8988T (cell line): ENCODE measurements at places on chromosomes 11 and 22.

DNA sequence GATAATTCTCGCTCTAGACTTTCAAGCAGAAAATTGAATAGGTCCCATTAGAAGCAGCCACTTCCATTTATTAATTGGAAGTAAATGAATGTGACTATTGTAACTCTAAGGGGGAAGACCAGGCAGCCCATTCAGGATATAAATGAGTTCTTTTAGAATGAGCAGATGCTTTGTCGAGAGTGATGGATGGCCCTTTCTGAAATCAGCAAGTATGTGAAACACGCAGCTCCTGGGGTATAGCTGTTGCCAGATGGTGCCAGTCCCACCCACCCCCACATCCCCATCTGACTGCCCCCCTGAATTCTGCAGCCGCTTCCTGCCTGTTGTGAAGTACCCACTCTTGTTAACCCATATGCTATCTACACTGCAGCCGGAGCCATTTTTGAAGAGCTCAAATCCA is 3.7 kb downstream of the SLC15A3 start:
- DNase-seq, result no peak

- no peak for DNase-seq
Observed at GRCh38 chr22:17974087-17974486, 50.3 kb downstream of the MICAL3 start.

GRCh38 chr11:117089685-117090084 is 8.5 kb downstream of the SIK3 start:
- peak; percentile 49 for DNase-seq

- no peak for DNase-seq
Observed at GRCh38 chr11:44434191-44434590, 124.3 kb upstream of the ALX4 start.

- DNase-seq, result no peak
Observed at GRCh38 chr11:6586434-6587359, 16.7 kb downstream of the RRP8 start.

- no peak for DNase-seq
Observed at GRCh38 chr11:131278472-131278871, 91.9 kb upstream of the NTM start.

DNA sequence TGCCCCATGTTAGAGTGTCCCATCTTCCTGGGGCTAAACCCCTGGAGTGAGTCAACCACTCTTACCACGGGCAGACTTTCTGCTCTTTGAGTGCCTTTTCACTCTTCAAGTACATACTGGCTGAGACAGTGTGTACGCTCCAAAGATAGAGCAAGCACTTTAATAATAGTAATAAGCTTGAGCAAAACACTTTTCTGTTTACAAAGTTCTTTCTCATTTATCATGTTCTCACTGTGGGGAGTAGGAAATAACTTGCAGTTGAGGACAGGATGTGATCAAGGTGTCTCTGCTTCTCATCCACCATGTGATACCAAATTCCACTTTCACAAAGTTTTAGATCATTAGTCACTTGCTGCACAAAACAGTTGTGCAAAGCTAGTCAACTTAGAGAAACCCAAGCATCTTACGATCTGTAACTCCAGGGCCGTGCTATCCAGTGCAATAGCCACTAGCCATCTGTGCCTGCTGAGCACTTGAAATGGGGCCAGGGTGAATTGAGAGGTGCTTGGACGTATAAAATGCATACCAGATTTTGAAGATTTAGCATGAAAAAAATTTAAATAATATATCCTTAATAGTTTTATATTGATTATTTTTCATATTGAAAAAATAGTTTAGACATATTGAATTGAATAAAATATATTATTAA is 135.3 kb downstream of the KIF18A start:
- no peak for DNase-seq

- no peak for DNase-seq
Observed at GRCh38 chr22:24330636-24331035, 60.0 kb downstream of the SPECC1L start.

DNA sequence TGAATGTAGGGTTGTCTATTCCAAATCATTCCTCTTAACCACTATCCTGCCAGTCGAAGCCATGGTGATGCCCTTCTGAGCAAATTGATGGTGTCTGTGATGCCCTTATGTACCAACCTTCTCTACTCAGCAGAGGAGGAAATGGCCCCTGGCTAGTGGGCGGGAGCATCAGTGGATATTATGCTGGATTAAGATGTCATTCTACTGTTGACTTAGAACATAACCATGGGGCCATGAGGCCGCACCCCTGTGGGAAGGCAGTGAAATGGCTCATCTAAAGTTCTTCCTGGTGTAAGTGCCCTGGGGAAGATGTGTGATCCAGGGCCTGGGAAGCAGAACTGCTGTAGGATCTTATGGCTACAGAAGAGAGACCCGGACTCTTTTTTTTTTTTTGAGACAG is 20.7 kb upstream of the P2RY2 start:
- DNase-seq, result no peak

GRCh38 chr22:44200451-44200850 is 19.7 kb downstream of the PARVG start:
- no peak for DNase-seq

DNA sequence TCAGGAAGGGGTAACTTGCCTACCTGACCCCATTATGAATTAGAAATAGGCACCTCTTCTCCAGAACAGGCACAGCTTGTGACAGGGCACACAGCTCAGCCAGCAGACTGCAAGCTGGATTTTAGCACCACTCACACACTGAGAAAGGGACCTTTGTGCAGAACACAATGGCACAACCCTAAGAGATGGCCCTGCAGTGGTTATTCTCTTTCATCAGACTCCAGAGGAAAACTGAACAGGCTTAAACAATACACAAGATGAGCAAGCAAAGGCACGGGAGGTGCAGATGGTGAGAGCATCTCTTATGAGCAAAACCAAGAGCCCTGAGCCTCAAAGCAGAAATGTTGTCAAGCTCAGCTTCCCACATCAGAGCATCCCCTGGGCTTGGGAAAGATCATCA is 93.8 kb upstream of the LRRC55 start:
- no peak for DNase-seq

- DNase-seq, result no peak
Observed at GRCh38 chr22:25282671-25283561, 63.5 kb downstream of the CRYBB2 start.

GRCh38 chr11:72244060-72244360 is at the start of gene PHOX2A:
Gene PHOX2A (minus strand): TSS chr11:72244176. CDS start chr11:72244004, 172 bp downstream.
- DNase-seq, result no peak

- DNase-seq, result no peak
Observed at GRCh38 chr11:132898021-132898420, 634.3 kb downstream of the OPCML start.

- DNase-seq, result no peak
Observed at GRCh38 chr11:66617155-66617834, 865 bp downstream of the RBM14 start.

GRCh38 chr11:2700415-2701211 is 819 bp upstream of the KCNQ1OT1 start:
- DNase-seq, result no peak

- no peak for DNase-seq
Observed at GRCh38 chr22:43260331-43261231, 73.6 kb upstream of the TTLL12 start.

GRCh38 chr22:40728731-40729189 is 49.5 kb downstream of the MCHR1 start:
- DNase-seq, result no peak

GRCh38 chr11:70528046-70528793 is 129.9 kb downstream of the CTTN start:
- no peak for DNase-seq

- DNase-seq, result peak; percentile 53
Observed at GRCh38 chr11:122656631-122657101, 1.1 kb downstream of the UBASH3B start.

GRCh38 chr11:117643606-117644300 is 153.3 kb downstream of the DSCAML1 start:
- no peak for DNase-seq

GRCh38 chr22:44406341-44407170 is 91.5 kb downstream of the RTL6 start:
- no peak for DNase-seq

DNA sequence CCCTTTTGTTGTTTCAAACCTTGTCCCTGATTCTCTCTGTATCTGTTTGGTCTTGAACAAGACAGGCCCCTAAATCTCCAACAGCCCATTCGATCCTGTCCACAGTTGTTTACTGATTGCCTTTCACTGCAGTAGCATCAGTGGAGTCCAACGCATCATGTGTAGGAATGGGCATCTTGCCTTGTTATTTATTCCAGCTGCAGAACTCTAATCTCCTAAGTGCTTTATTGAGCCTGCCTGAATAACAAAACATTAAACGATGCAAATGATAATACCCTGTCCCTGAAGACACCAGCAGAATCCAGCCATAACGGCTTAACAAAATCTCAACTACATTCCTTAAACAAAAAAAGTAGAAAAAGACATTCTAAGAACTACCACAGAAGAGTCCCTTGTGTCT is 50.1 kb downstream of the SLC35F2 start:
- DNase-seq, result no peak

GRCh38 chr11:91563176-91563575 is 661.4 kb upstream of the FAT3 start:
- no peak for DNase-seq

- no peak for DNase-seq
Observed at GRCh38 chr11:20627026-20627425, 27.6 kb downstream of the SLC6A5 start.

DNA sequence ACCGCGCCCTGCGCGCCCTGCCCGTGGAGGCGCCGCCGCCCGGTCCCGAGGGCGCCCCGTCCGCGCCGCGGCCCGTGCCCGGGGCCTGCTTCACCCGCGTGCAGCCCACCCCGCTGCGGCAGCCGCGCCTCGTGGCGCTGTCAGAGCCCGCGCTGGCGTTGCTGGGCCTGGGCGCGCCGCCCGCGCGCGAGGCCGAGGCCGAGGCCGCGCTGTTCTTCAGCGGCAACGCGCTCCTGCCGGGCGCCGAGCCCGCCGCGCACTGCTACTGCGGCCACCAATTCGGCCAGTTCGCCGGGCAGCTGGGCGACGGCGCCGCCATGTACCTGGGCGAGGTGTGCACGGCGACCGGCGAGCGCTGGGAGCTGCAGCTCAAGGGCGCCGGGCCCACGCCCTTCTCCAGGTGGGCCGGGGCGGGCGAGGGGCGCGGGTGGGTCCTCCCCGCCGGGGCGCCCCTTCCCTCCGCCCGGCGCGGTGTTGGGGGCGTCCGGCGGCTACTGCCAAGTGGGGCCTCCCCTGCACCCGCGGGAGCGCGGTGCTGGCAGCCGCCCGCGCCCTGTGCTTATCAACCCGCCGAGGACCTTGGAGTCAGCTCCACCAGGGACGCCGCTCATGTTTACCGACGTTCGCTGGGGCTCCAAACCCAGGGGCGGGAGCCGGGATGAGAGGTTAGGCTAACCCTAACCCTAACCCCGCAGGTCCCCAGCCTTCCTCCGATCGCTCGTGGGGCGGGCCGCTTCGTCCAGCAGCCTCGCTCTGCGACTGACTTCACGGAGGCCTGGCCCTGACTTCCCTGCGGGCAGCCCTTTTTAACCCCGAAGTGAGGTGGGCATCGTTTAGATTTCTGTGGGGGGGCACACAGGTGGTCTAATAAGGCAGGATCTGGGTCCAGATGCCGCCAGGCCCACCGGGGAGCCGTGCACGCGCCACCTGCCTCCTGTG is 649 bp downstream of the SELENOO start:
- DNase-seq, result no peak

- peak; percentile 21 for DNase-seq
Observed at GRCh38 chr11:84800755-84801346, 826.3 kb downstream of the DLG2 start.

- no peak for DNase-seq
Observed at GRCh38 chr22:41899110-41899509, 15.8 kb downstream of the SHISA8 start.

DNA sequence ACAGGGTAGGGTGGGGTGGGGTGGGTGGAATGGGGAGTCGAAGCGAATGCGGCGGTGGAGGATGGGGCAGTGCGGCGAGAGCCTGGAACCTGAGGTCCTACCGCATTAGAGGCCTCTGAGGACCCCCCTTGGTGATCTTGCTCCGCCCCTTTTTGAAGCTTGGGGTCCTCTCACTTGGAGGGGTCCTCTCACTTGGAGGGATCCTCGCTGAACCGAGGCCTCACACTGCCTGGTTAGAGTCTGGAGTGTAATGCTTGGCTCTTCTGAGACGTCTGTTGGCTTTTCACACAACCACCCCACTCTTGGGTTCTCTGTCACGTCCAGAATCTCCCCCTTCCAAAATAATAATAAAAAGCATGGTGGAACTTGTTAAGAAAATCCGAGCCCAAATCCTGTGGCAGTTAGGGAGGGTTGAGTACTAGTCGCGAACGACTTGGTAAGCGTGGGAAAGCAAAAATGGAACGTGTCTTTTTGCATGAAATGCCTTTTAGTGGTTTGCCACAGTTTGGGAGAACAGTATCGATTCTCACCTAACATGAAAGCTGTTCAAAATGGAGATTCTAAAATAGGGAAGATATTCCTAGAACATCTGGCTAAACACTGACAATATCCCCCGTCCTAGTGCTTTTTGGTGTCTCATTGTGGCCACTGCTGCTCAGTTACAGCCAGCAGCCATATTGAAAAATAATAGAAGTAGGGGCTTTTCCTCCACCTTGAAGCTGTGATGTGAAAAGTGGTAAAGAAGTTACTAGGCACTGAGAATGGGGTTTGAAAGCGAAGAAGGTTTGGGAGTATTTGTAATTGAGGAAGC is 822 bp downstream of the RBX1 start:
- no peak for DNase-seq

- DNase-seq, result no peak
Observed at GRCh38 chr11:128767591-128768001, 73.7 kb downstream of the FLI1 start.

DNA sequence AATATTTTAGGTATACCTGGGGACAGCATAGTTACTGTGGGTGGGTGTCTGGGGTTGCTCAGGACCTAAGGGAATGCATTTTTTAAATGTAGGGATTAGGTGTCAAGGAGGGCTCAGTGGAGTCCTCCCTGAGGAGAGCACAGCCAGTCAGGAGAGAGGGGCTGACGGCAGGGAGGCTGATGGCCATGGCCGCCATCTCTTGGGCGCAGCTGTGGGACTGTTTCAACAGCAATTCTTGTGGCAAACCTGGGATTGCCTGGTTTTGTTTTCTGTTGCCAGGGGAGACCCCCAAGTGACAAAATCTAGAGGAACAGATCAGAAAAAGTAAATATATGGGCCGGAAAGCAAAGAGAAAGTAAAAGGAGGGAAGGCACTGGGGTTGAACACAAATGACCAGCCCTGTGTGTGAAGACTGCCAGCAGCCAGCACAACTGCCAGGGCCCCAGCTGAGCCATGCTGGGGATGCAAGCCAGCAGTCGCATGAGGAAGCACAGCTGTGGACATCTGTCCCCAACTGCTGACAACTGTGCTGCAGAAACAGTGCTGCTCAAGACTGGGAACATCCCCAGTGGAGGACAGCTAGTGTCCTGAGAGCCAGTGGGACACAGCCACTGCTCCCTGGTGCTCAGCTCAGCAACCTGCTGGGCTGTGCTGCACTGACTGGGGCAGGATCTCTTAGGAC is 10.5 kb downstream of the MIF start:
- DNase-seq, result no peak

GRCh38 chr11:101129203-101129943 is at the start of gene PGR:
Gene PGR (minus strand): TSS chr11:101129813. CDS start chr11:101129070, 743 bp downstream.
- peak; percentile 46 for DNase-seq

GRCh38 chr22:43964314-43964857 is 9.1 kb downstream of the SAMM50 start:
- DNase-seq, result no peak
